Muscle of back (tissue), 13 donors: ENCODE measurements at places on chromosomes 6 and 20.

- DNase-seq: peak; percentile 14
These were observed 929 bp upstream of the CENPB start for GRCh38 chr20:3787324-3788014.

GRCh38 chr6:11848852-11849731 is 70.5 kb upstream of the ADTRP start:
- DNase-seq: no peak

- DNase-seq: peak; percentile 7
These were observed 919.0 kb downstream of the KIF16B start for GRCh38 chr20:15654208-15654649.

GRCh38 chr6:1348675-1349074 is 36.8 kb downstream of the FOXQ1 start:
- DNase-seq: peak; percentile 68

GRCh38 chr6:89298680-89299465 is 16.2 kb downstream of the GABRR2 start:
- DNase-seq: peak; percentile 62

DNA sequence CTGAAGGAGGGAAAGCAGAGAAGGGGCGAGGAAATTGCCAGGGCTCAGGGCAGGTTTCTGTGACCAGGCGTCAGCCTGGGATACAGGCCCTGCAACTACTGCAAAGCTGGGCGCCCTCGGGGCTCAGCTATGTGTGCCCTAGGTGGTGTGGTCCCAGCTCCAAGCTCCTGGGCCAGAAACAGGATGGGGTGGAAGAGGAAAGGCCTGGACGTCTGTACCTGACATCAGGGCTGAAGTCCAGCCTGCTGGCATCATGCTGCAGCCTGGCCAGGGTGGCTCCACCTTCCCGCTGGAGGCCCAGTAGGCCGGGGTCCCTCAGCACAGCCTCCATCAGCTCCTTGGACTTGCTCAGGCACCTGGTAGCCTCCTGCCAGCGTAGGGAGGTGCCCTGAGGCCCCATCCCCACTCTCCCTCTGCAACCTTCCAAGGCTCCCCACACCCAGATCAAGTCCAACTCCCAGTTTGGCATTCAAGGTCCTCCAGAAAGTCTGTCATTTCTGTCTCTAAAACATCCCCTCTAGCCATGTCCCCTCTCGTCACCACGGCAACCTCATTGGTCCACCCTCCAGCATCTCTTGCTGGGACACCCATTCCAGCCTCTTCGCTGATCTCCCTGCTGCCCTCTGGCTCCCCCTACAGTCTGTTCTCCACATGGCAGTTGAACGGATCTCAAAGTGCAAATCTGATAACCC is 38.2 kb downstream of the KIAA1755 start:
- peak; percentile 65 for DNase-seq

DNA sequence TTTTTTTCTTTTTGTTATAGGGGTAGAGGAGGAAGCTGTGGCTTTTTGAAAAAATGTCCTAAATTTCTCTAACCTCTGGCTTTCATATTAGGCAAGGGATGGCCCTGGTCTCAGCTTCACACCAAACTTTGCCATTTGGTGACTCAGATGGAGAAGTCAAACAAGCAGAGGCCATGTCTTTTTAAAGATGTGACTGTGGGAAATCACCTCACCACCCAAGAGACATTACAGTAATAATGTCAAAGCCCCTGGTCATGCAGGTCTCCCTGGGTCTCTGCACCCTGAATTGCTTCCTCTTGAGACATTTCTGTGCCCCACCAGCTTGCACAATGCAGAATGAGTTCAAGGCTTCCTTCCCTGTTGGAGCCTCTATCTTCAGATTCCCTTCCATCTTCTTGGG is 39.5 kb upstream of the ADGRF5 start:
- no peak for DNase-seq

DNA sequence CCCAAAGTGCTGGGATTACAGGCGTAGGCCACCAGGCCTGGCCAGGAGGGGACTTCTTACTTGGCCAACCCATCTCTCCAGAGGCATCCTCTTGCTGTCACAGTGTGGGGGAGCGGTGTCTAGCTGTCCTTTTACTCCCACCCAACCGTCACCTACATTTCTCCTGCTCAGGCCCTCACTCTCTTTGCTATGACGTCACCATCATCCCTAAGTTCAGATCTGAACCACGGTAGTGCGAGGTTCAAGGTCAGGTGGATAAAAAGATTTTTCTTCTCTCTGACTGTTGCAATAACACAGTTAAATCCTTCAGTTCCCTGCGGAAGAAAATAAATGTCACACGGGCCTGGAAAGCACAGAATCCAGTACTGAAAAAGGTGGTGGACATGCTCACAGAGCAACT is 7.3 kb upstream of the RAET1L start:
- DNase-seq: no peak

DNA sequence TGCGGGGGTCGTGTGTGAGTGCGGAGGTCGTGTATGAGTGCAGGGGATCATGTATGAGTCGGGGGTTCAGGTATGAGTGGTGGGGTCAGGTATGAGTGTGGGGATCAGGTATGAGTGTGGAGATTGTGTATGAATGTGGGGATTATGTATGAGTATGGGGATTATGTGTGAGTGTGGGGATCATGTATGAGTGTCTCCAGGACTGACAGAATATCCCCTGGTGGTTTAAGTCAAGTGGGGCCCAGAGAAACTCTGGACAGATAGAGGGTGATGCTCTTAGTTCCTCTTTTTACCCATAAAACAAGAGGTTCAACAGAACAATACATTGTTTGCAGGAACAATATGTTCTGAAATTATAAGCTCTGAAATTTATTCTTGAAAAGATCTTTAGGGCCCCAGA is 131.9 kb downstream of the UST start:
- no peak for DNase-seq

DNA sequence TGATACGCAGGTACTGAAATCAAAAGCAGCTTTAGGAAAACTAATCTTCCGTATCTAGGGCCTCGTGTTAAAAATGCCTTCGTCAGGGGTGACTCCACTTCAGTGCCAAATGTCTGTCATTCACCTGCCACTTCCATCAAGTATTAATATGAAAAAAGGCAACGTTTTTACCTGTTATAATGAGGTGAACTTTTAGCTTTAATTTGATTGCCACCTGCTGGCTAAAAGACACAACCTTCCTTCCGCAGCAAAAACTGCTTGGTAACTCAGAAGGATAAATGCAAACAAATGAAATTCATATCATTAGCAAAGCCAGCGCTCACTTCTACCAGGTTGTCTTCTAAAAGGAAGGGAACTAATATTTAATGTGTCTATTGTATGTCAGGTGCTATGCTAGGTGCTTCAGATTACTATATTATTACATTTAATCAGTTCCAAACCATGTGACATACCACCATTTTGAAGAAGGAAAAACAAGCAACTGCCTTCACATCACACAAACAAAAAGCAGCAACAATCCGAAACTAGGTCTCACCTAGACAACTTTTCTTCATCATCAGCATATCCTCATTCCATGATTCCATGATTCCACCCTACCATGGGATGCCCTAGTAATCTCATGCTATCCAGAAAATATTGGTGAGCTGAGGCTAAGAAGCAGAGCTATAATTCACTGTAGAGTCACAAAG is 20.6 kb upstream of the ARHGAP18 start:
- DNase-seq: no peak

GRCh38 chr6:109701774-109702173 is 10.7 kb downstream of the FIG4 start:
- DNase-seq: no peak

GRCh38 chr6:111918825-111919224 is 45.6 kb upstream of the FYN start:
- DNase-seq: peak; percentile 72

DNA sequence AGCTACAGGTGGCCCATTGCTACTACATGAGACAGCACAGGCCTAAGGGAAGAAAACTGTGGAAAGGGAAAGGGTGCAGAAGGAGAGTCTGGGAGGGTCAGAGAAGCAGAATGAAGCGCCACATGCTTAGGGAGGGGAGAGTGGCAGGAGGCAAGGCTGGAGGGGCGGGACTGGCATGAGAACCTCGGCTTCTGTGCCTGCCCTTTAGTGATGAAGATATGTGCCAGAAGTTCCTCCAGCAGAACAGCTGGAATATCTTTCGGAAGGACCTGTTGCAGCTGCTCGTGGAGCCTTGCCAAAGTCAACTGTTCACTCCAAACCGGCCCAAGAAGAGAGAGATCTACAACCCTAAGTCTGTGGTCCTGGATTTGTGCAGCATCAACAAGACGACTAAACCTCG is 61.8 kb downstream of the CNBD2 start:
- DNase-seq: peak; percentile 46

- DNase-seq: peak; percentile 70
These were observed 78.1 kb downstream of the PRDM1 start for GRCh38 chr6:106163966-106164877.

- no peak for DNase-seq
These were observed 36.8 kb downstream of the NTSR1 start for GRCh38 chr20:62745279-62745951.

GRCh38 chr6:39260456-39260855 is 31.2 kb upstream of the KCNK5 start:
- DNase-seq: no peak

DNA sequence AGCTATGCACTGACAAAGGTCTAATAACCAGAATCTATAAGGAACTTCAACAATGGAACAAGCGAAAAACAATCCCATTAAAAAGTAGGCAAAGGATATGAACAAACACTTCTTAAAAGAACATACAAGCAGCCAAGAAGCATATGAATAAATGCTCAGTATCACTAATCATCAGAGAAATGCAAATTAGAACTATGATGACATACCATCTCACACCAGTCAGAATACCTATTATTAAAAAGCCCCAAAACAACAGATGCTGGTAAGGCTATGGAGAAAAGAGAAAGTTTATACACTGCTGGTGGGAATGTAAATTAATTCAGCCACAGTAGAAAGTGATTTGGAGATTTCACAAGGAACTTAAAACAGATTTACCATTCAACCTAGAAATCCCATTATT is 211.8 kb downstream of the EDN1 start:
- DNase-seq: no peak

DNA sequence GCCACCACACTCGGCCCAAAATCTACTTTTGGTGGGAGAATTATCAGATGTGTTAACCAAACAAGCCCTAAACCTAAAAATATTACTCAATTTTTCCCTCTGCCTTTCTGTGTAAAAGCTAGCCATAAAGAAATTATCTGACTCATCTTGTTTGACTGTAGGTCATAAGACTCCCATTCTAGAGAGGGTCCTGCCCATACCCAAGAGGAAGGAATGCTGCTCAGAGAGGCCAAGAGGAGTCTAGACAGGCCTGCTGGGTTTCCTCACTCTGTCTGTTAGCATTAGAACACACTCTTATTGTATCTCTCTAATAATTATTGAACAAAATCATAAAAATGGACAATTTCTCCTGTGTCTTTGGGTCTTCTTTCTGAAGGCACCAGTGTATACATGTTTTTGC is 26.1 kb downstream of the C6orf141 start:
- no peak for DNase-seq

DNA sequence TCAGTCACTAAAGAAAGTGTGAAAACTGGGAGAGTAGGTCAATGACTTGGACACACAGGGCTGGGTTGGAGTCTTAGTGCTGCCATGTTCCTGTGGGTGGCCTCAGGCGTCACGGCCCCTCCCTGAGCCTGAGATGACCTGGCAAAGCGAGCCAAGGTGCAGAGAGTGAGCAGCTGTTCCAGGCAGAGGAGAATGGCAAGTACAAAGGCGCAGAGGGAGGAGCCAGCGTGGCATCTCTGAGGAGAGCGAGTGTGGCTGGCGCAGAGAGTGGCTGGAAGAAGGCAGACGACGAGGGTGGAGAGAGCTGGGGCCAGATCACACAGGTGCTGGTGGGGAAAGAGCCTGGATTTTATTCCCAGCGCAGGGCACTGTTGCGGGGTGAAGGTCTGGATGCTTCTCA is 20.6 kb upstream of the CHMP4B start:
- DNase-seq: no peak

GRCh38 chr6:140462453-140463311 is 1088.2 kb upstream of the CITED2 start:
- peak; percentile 60 for DNase-seq

GRCh38 chr20:57938158-57939108 is 228.6 kb upstream of the PMEPA1 start:
- DNase-seq: no peak

DNA sequence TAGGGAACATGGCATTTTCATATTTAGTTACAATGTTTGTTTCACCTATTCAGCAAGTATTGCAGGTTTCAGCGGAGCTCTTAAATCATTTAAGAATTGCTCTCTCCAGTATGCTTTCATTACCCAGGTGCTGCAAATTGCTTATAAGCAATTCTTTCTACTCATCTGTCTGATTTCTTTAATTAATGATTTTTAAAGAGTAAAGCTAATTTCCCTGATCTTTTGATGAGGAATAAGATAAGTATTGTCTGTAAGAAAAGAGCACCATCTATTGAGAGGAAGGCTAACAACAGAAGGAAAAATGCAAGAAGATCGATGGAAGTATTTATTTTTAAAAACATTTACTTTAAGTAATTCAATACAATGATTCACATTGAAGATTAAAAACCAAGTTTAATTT is 2.0 kb downstream of the OPRM1 start:
- no peak for DNase-seq

DNA sequence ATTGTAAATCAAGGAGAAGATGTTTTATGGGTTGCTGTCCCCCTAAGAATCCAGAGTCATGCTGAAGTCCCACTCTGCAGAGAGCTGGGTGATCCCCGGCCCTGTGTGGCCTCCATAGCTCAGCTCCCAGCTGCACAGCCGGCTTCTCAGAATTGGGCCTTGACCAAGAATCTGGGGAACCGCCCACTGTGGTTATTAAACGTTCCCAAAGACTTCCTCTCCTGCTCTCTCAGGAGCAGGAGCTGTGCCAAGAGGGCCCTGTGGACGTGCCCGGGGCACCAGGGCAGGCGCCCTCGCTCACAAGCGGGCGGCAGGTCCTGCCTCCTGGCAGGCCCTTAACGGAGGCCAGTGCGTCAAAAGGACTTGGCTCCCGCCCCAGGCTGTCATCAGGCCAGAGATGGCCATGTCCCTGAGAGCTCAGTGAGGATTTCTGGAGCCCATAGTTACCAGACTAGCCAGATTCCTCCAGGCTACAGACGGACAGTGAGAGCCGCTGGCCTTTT is 30.4 kb downstream of the ZC3H12D start:
- peak; percentile 96 for DNase-seq

- DNase-seq: no peak
These were observed 6.2 kb downstream of the BEND6 start for GRCh38 chr6:56961151-56961550.

DNA sequence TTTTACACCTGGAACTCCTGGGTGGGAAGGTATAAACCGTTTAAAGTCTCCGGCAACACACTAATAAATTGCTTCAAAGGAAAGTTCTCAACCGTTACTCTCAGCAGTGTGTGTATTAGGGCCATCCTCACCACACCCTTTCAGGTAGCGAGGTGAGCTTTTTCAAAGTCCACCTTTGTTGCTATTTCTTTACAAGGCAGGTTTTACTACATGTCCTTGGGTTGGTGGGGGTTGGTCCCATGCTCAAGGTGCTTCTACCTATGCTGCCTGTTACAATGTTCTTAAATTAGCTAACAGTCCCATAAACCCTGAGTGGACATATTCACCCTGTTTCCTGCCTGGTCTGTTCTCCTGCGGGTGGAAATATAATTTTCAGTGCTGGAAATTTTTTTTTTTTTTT is 13.2 kb upstream of the OSER1 start:
- no peak for DNase-seq
